Mesangial cell (primary cell): ENCODE measurements at places on chromosomes 7 and 10. TPM values are rescaled to one million over a fixed set of nuclear protein-coding genes. Genes with fewer than 3 reads are reported as not detected.

The ZNF503 gene
- 25.1 and 116 TPM in 2 replicates for total RNA-seq

The MINDY4 gene
- total RNA-seq, result 3.7 and 3.8 TPM in 2 replicates

The MEIG1 gene
- total RNA-seq, result not detected in 2 replicates

The CPA2 gene
- not detected in 2 replicates for total RNA-seq

The CYP3A4 gene
- total RNA-seq, result under 0.01 TPM in 1 of 2 replicates, not detected in the other

The LIPN gene
- not detected in 2 replicates for total RNA-seq

The LRMDA gene
- total RNA-seq, result 2.0 and 7.1 TPM in 2 replicates
